ENCODE measurements at places on chromosomes 7 and 10.
A peak's percentile ranks its signal among the peaks of the same experiment; 100 is the strongest.

GRCh38 chr10:30503700-30504266 is 69.8 kb downstream of the MAP3K8 start:
- no peak for DNase-seq

DNA sequence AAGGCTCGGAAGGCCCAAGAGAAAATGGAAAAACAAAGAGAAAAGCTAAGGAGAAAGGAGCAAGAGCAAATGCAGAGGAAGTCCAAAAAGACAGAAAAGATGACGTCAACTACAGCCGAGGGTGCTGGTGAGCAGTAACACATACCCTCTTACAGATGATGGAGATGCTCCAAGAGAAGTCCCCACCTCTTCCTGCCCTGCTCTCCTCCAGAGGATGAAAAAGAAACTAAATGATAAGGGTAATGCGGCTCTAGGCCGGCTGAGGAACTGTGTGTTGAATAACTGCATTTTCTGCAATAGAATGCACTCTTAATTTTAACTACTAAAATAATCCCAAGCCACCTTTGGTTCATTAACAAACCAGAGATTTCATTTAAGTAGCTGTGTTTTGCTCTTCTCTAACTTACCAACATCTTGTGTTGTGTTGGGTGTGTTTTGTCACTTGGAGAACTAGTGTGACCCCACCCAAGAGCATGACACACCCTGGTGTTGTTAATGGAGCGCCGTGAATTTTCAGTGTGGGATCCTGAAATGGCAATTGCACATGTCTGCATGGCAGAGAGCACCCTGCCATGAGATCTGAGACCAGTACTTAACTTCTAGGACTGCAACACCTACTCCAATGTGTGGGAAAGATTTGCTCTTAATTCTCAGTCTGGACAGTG is 34.0 kb downstream of the PON1 start:
- DNase-seq, result no peak

GRCh38 chr7:149690688-149691446 is 82.5 kb downstream of the ZNF467 start:
- DNase-seq, result peak; percentile 37

DNA sequence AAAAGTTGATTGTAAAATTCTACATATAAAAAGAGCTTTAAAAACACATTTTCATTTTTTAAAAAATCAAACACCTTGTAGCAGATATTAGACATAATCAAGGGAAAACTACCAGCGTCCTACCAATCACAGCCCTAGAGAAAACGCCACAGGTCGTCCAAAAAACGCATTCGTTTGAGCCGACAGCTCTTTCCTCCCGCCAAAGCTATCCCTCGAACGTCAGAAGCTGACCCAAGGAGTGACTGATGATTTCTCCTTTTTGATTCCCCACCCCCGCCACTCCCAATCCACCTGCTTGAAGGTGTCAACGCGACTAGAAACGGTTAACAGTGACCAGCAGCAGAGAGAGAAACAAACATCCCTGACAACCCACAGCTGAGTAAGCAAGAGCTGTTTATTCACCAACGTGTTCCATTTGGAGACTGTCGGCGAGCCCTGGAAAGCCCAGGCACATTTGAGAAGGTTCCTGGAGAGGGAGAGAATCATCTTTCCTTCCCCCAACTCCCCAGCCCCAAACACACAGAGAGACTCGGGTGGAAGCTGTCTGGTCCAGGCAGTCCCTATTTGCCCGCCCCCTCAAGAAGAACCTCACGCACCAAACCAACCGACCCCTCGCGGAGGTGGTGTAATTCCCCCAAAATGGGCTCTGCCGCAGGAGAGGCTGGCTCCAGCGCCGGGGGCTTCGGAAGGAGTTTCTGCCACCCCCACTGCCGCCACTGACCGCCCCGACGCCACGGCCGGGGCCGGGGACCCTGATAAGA is 622 bp downstream of the CPEB3 start:
- DNase-seq, result no peak

DNA sequence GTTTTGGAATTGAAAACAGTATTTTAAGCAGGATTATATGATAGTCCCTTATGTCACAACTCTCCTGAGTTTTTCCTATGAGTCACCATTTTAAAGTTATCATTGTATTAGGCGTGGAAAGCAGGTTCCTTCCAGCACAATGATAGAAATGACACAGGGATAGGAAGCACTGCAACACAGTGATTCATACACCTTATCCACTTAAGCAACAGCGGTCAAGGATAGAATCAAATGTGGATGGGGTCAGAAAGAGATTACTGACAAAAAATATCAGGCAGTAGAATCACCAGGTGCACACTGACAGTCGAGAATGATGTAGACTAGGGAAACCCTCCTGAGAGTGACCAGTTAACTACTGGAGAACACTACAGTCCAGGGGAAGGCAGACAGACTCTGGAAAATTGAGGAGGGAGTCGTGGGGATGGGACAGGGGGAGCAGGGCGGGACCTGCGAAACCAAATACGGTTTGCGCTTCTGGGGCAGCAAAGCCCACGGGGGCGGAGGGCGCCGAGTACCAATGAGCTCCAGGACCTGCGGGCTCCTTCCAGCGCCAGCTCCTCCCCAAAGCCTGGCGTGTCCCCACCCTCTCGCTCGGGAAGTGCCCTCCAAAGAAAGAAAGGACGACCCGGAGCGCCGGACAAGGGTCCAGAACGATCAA is 479 bp downstream of the PNPLA8 start:
- DNase-seq, result peak; percentile 51

- no peak for DNase-seq
Observed at GRCh38 chr7:85074-85882, 107.1 kb upstream of the FAM20C start.

- no peak for DNase-seq
Observed at GRCh38 chr10:133069033-133069525, 18.6 kb upstream of the ADGRA1 start.

DNA sequence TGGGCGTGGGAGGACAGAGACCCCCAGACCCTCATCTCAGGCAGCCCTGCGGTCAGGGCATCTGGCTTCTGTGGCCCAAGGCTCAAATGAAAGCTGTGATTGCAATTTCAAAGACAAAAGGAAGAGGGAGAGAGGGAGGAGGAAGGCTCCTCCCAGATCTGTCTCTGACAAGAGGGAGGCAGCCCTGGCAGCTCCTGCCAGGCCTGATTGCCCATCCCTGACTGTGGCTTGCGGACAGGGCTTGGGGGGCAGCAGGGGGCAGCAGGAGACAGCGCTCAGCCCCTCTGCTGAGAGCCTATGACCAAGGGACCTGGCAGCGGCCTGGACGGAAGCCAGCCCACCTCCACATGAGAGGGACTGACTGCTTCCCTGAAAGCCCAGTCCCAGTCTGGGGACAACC is 91.8 kb downstream of the PTPRN2 start:
- DNase-seq, result no peak

GRCh38 chr10:19169684-19170083 is 121.1 kb downstream of the MALRD1 start:
- DNase-seq, result no peak

- DNase-seq, result no peak
Observed at GRCh38 chr7:38432671-38433070, 159.2 kb upstream of the TARP start.

DNA sequence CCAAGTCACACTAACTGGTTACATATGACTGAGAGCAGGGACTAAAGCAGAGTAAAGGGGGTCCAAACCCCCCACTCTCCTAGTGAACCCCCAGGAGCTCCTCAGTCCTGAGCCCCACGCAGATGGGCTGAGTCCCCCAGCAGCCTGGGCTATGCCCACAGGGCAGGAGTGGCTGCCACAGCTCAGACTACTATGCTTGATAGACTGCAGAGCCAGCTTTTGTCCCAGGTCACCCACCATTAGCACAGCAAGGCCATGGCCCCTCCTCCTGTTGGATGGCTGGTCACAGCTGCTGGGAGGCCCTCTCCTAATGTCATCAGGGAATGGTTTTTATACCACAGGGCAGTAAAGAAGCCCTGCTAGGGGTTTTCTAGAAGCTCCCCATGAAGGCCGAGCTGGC is 46.3 kb upstream of the FGFR2 start:
- DNase-seq, result no peak

DNA sequence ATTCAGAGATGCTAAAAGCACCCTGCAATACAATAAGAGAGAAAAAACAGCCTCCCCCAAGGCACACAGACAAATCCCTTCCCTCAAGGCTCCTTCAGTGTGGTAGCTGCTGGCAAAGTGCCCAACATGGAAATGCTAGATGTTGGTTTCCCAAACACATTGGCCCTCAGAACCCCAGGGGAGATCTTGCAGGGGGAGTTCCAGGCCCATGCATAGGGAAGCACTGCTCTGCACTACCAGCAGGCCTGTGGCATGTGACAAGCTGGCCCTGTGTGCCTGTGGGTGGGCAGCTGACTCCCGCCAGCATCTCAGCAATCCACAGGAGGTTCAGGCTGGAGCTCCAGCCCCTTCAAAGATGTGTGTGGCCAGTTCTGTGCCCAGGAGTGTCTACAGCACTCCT is 16.8 kb upstream of the CSGALNACT2 start:
- DNase-seq, result no peak

GRCh38 chr7:41207141-41207540 is 495.7 kb downstream of the INHBA start:
- DNase-seq, result no peak

DNA sequence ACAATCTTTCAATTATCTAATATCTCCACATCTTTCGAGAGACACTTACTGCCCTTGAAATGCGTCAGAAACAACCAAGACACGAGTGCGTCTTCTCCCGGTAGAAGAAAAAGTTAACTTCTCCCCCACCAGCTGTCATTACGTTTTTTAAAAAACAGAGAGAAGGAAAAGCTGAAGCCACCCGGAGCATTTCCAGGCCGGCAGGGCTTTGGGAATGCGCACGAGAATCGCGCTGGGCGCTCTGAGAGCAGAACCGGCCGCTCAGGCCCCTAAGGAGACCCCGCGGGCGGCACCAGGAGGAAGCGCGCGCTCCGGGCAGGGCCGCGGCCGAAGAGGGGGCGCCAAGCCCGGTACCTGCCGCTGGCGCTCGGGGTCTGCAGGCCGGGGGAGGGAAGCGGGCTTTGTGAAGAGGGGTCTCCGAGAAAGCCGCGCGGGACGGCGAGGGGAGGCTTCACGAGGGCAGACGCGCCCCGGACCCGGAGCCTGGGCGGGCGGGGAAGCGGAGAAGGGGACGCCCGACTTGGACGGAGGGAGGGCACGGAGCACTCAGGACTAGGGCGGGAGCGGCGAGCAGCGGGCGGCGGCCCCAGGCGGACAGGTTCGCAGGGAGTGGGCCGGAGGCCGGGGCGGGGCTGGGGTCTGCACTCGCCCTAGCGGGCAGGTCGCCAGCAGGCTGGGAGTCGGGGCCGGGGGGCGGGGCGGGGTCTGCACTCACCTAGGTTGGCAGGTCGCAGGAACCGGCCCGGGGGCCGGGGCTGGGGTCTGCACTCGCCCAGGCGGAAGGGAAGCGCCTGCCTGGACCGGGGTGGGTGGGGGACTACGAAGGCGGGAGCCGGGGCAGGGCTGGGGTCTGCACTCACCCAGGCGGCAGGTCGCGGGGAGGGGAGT is 932 bp downstream of the ESYT2 start:
- DNase-seq, result no peak

DNA sequence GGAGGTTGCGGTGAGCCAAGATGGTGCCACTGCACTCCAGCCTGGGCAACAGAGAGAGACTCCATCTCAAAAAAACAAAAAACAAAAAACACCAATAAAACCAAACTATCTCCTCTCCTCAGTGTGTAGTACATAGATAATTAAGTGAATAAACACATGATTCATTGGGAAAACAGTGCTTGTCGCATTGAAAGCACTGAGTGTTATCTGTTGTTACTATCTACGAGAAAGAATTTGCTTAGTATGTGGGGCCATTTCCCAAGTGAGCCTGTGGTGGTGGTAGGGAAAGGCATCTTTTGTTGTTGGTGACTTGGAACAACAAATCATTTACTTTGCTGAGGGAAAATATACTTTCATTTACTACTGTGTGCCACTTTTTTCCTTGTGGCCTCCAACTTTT is 42.6 kb downstream of the RSBN1L start:
- DNase-seq, result peak; percentile 2

DNA sequence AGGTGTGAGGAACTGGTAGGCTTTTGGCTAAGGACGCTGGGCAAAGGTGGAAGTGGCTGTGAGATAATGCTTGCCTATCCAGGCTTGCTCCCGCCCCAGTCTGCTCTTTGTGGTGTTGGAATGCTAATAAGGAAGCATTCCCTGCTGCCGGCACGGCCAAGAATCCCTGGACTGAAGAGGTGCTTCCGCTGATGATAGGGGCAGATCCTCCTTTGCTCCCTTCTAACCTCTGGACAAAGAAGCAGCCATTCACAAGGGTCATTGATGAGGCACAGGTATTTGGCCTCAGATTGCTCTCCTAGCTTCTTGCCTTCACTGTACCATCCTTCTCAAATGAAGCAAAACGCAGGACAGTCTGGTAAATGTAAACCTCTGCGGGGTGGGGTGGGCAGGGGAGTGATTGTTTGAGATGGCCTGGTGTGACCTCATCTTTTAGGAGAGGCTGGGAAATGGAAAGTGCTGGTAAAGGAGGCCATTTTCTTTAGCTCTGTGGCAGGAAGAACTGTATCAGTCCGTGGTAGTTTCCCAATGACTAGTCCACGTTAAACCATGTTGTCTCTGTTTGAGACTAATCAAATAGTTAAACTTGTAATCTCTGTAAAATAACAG is 1.7 kb downstream of the PGAM1 start:
- no peak for DNase-seq

- DNase-seq, result no peak
Observed at GRCh38 chr10:130191380-130191779, 55.2 kb downstream of the GLRX3 start.

DNA sequence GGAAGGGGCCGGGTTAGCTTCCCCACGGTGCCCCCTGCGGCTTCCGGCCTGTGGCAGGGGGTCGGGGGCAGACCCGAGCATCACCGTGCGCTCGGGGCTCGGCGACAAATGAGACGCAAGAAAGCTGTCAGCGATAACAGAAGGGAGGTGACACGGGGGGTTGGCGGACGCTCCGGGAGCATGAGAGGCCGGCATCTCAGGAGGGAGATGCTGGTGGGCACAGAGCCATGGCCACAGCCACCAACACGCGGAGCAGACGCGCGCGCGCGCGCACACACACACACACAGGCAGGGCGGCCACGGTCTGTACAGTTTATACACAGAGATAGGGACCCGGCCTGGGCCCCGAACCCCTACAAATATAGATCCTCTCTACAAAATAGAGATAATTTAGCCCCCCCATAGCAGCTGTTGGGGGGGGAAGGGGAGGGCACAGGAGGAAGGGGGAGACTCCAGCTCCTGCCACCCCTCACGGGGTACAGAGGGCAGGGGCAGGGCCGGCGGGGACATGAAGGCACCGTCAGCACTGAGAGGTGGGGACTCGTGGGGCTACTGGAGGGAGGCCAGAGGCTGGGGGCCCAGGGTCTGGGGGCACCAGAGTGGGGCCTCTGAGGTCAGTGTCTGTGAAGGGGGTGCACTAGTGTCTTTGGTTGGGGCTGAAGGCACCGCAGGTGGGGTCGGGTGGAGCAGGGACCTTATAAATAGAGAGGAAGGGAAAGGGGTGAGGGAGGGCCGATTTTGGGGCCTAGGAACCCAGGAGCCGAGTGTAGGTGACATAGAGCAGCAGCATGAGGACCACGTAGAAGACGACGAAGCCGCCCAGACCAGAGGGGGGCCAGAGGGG is 884 bp upstream of the SAP25 start:
- no peak for DNase-seq
